ENCODE measurements at places on chromosomes 13 and 19. TPM values are rescaled to one million over a fixed set of nuclear protein-coding genes. Genes with fewer than 3 reads are reported as not detected.

Gene SNAPC2
- polyA plus RNA-seq: 22.8 TPM

Gene ZNF837
- 1.6 TPM for polyA plus RNA-seq

Gene LILRB5
- 7.1 TPM for polyA plus RNA-seq

Gene VWA8
- 9.9 TPM for polyA plus RNA-seq

Gene SAFB2
- polyA plus RNA-seq: 51.7 TPM

Gene ZNF653
- polyA plus RNA-seq: 6.7 TPM

Gene ATP4B
- not detected for polyA plus RNA-seq

Gene C19orf18
- polyA plus RNA-seq: 0.79 TPM

Gene COX7A1
- 221 TPM for polyA plus RNA-seq

Gene DYRK1B
- polyA plus RNA-seq: 78.4 TPM

Gene ZNF550
- polyA plus RNA-seq: 12.8 TPM

Gene CLEC17A
- polyA plus RNA-seq: not detected
